ENCODE measurements at places on chromosomes 3 and 15. TPM values are rescaled to one million over a fixed set of nuclear protein-coding genes. Genes with fewer than 3 reads are reported as not detected.

GRCh38 chr3:52374173-52374572, 58.1 kb downstream of the DNAH1 start:
- no peak overlapping the region for H3K27ac ChIP-seq

DNA sequence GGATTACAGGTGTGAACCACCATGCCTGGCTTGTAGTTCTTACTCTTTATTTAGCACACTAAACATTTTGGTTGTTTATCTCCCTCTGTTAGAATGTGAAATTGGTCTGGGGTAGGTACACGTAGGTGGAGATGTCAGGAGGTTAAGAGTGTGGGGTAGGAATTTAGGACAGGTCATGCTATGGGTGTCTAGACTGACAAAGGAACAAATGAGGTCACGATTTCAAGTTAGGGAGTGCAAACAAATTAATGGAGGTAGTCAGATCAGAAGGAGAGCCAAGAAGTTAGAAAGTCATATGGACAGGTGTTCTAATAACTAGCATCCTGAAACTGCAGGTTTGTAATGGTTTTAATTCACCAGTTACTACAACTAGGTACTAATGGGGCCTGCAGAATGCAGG, 19.8 kb downstream of the CDV3 start:
- H3K36me3 ChIP-seq: peaks cover 9% of the 10 kb centered on the region
- DNase-seq: no peak

GRCh38 chr15:98772895-98773294, 124.6 kb downstream of the IGF1R start:
- peaks cover 8% of the 10 kb centered on the region for H3K4me1 ChIP-seq
- no peak overlapping the region for H3K27ac ChIP-seq
- DNase-seq: no peak
- no peaks in the 10 kb centered on the region for H3K36me3 ChIP-seq
- no peaks in the 10 kb centered on the region for H3K27me3 ChIP-seq

GRCh38 chr15:63402498-63403253, 21.0 kb upstream of the CA12 start:
- H3K27ac ChIP-seq: peak overlapping the region; percentile 67
- H3K27me3 ChIP-seq: no peaks in the 10 kb centered on the region
- DNase-seq: peak; percentile 47

The NCEH1 gene
- 9.7 TPM for total RNA-seq

The SLC15A2 gene
- 0.29 TPM for total RNA-seq

DNA sequence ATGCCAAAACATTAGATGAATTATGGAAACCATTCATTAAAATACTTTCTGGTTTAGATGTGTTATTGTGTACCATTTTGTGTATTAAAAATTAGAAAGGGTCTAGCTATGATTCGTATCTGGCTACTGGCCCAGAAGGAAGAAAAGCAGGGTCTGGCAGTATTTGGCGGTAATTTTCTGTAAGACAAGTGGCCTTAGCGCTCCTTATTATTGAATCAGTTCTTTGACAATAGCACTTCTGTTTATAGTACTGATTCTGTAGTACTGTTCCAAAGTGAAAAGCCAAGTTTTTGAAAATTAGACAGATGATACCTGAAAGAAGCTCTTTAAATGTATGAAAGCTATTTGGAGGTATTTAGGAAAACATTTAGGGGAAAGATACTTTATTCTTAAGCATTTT, 10.2 kb downstream of the GLCE start:
- H3K4me3 ChIP-seq: no peak overlapping the region
- H3K36me3 ChIP-seq: no peaks in the 10 kb centered on the region
- no peak overlapping the region for H3K27ac ChIP-seq
- DNase-seq: no peak
- no peaks in the 10 kb centered on the region for H3K27me3 ChIP-seq

- no peak for DNase-seq
- no peak overlapping the region for H3K27ac ChIP-seq
- peaks cover 24% of the 10 kb centered on the region for H3K4me1 ChIP-seq
- no peaks in the 10 kb centered on the region for H3K27me3 ChIP-seq
These were observed 116.3 kb downstream of the PDZRN3 start for GRCh38 chr3:73508330-73508954.

GRCh38 chr15:79702621-79703020, 194.2 kb downstream of the MTHFS start:
- peaks cover 2% of the 10 kb centered on the region for H3K4me1 ChIP-seq
- H3K4me3 ChIP-seq: no peak overlapping the region
- no peak overlapping the region for H3K27ac ChIP-seq
- no peaks in the 10 kb centered on the region for H3K27me3 ChIP-seq

GRCh38 chr3:157129803-157130466, 30.0 kb downstream of the CCNL1 start:
- no peaks in the 10 kb centered on the region for H3K36me3 ChIP-seq
- no peaks in the 10 kb centered on the region for H3K27me3 ChIP-seq
- H3K4me3 ChIP-seq: no peak overlapping the region
- DNase-seq: peak; percentile 49

DNA sequence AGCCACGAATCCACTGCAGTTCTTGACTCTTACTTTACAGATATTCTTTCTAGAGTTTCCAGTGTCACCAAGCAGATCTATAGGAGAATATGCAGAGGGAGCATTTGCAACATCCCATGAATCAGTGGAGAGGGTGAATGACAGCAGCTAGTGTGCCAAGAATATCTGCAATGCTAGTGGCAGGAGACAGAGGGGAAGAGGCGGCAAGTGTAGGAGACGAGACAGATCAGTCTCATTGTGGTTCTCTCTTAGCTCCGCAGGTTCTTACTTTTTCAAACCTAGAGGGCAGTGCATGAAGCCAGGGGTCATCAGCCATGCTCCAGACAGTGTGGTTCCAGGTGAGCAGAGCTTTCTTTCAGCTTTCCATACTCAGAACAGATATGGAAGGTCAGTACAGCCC, 744 bp downstream of the ZNF619 start:
- H3K4me1 ChIP-seq: peaks cover 7% of the 10 kb centered on the region
- H3K36me3 ChIP-seq: peaks cover 3% of the 10 kb centered on the region
- peak; percentile 63 for DNase-seq
- H3K4me3 ChIP-seq: peak overlapping the region; percentile 97
- H3K27ac ChIP-seq: peak overlapping the region; percentile 85

GRCh38 chr3:53140847-53141845, 10.9 kb upstream of the RFT1 start:
- H3K4me1 ChIP-seq: peaks cover 19% of the 10 kb centered on the region
- peak overlapping the region; percentile 71 for H3K27ac ChIP-seq
- no peaks in the 10 kb centered on the region for H3K27me3 ChIP-seq
- no peaks in the 10 kb centered on the region for H3K36me3 ChIP-seq

DNA sequence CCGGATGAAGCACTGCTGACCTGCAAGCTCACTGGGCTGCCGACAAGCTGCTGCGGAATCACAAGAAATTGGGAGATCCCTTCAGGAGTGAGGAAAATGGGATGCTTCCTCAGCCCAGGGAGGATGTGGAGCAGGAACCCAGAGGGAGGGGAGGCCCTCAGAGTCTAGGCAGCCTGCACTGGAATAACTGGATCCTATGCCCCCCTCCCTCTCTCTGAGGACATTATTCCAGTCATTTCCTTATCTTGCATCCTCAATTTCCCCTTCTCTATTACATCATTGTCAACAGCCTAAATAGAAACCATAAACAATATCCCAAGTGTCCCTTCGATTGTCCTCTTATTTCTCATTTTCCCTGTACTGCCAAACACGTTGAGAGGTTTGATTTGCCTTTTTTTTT, 169.0 kb downstream of the OPA1 start:
- no peak overlapping the region for H3K4me3 ChIP-seq
- H3K27ac ChIP-seq: no peak overlapping the region
- peaks cover 43% of the 10 kb centered on the region for H3K27me3 ChIP-seq

The ATP13A5 gene
- not detected for total RNA-seq
